ENCODE measurements at places on chromosomes 1 and 21.

GRCh38 chr21:46431448-46431847, 27.2 kb upstream of the DIP2A start:
- DNase-seq, result no peak

GRCh38 chr1:94398356-94398755, 19.8 kb upstream of the ABCD3 start:
- DNase-seq, result no peak

- no peak for DNase-seq
Measured at GRCh38 chr1:24293392-24294227, 25.5 kb upstream of the GRHL3 start.

DNA sequence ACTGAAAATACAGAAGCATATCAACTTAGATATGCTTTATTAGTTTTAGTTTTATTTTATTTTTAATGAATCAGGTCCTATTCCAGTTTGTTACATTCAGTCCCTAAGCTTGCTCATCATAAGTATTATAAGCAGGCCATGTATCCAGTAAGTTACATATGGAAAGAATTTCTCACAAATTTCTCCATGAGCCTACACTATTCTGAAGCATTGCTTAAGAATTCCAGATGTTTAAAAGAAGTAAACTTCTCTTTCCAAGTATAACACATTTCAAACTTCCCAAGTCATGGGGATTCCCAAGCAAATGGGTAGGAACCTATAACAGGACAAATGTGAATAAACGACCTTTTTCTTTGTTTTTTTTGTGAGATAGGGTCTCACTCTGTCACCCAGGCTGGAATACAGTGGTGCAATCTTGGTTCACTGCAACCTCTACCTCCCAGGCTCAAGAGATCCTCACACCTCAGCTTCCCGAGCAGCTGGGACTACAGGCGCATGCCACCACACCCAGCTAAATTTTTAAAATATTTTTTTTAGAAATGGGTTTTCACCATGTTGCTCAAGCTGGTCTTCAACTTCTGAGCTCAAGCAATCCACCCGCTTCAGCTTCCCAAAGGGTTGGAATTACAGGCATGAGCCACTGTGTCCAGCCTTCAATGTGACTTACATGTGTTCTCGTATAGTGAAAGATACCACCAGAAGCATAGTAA, 39.0 kb downstream of the ST7L start:
- no peak for DNase-seq

DNA sequence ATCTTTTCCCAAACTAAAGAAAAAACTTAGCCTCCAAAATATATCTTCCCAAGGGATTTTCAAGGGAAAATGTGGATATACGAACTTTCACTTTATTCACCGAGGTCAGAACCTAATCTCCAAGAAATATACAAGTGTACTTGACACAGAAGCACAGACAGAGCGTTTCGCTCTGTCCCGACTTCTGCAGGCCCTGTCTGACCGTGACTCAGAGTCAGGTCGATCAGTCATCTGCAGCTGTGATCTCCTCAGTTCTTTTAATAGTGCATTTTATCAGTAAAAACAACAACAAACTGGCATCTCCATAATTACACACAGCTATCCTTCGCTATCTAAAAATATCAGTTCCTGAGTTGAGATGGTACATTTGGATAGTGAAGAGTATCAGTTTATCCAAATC, 226.6 kb downstream of the TM2D1 start:
- DNase-seq, result no peak

DNA sequence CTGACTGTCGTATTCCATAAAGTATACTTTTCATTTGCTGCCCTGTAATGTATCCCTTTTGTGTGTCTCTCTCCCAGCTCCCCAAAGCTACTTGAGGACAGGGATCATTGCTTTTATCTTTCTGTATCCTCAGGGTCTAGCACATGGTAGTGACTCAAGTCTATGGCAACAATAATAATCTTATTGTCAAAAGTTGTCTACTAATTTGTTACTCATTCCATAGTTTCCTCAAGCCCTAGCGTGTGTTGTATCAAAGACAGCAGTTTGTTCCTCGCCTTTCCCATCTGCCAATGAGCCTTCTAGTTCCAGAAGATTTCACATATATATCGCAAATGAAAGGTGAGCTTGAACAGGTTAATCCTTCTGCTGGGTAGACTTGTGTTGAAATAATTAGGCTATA, 9.8 kb upstream of the SLC30A1 start:
- DNase-seq, result no peak
